ENCODE measurements at places on chromosomes 2 and 18.

DNA sequence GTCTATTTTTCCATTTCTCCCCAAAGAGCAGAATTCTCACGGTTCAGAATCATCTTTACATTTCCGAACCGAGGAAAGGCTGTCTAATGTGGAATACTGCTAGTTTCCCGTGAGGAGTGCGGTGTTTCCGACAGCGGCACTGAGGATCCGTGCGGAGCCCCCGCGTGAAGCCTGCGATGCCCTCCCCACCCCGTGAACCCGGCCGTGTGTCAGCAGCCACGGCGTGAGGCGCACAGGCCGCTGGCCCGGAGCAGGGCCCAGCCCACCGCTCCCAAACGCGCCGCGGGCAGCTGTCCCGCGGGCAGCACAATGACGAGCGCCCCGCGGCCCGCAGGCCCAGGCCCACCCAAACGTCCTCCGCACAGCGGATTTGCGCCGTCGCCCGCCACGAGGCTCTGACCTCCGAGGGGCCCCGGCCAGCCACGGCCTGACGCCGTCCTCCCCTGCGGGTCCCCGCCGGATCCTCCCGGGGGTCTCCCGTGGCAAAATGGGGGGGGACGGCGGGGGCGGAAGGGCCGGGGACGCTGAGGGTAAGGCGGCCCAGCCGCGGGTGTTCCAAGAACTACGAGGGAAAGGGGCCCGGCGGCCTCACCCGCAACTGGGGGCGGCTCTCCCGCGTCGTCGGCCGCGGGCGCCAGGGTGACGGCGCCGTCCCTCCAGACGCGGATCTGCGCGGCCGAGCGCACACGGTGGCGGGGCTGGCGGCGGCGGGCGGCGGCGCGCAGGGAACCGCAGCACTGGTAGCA lies 796 bp downstream of the SPIRE1 start:
- DNase-seq: no peak

DNA sequence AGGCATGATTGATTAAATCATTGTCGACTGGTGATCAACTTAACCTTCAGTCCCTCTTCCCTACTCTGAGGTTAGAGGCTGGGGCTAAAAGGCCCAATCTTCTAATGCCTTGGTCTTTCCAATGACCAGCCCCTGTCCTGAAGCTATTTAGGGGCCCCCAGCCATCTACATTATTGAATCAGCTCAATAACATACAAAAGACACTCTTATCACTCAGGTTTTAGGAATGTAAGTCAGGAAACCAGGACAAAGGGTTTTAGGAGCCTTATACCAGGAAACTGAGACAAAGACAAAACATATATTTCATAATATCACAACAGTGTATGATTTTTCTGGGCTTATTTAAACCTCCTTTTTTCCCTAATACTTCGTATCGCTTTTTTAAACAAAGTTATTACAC lies 198.6 kb downstream of the RNF152 start:
- no peak for DNase-seq

DNA sequence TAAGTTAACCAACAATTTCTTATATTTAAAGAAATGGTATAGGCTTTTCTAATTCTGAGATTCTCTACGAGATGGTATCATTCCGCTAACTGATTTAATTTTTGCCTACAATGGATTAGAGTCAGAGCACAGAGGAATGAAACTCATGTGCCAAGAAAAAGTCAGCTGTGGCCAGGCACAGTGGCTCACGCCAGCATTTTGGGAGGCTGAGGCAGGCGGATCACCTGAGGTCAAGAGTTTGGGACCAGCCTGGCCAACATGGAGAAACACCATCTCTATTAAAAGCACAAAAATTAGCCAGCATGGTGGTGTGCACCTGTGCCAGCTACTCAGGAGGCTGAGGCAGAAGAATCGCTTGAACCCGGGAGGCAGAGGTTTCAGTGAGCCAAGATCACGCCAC lies 17.0 kb upstream of the TTN start:
- no peak for DNase-seq

GRCh38 chr2:84989927-84990326 lies 19.0 kb downstream of the KCMF1 start:
- DNase-seq: no peak

- DNase-seq: no peak
These were observed 102.2 kb upstream of the KCTD1 start for GRCh38 chr18:26650310-26651268.

- no peak for DNase-seq
These were observed 59.0 kb downstream of the SEPTIN10 start for GRCh38 chr2:109554758-109555157.

- no peak for DNase-seq
These were observed 98.7 kb downstream of the TCF4 start for GRCh38 chr18:55489034-55489986.

DNA sequence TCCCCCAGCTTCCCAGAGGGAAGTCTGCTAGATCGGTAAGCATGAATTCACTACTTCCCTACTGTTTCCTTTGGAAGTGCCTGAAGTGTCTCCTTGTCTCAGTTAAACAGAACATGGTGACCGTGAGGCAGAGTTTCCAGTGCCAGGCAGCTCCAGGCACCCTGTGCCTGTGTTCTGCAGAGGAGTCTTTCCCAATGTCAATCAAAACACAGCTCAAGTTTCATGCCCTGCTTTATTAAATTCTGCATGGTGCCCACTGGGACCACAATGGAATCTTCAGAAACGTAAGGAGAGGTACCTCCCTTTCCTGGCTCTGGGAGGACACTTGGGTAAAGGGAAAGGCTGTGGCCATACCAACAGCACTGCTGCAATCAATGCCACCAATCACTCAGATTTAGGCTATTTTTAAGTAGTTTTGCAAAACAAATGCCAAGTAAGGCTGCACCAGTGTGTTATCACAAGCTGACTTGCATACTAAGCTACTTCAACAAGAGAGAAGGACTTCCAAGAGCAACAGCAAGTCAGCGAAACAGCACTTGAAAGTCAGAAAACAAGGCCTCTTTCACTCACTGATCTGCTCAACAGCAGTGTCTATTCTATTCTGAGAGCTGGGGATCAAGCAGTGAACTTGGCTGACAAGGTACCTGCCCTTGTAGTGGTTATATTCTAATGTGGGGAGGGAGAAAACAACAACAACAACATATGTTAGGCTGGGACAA lies 14.9 kb downstream of the LPIN2 start:
- DNase-seq: no peak

DNA sequence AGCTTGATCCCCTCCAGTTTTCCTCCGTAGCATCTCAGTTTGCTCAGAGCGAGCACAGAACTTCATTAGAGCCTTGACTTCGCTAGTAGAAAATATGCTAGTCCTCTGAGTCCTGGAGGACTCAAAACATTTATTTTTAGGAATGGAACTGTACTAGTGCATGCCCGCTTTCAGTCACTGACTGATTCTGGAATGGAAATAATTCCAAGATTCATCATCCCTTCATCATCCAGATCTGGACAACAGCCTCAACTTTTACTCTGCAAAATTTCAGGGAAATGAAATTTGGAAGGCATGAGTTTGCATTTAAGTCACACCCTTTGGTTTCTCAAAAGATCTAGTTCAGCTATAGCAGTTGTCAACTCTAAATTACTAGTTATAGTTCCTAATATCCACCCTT lies 304.6 kb downstream of the XIRP2 start:
- DNase-seq: no peak

- DNase-seq: no peak
These were observed 83.5 kb downstream of the NCKAP1 start for GRCh38 chr2:182954789-182955188.

DNA sequence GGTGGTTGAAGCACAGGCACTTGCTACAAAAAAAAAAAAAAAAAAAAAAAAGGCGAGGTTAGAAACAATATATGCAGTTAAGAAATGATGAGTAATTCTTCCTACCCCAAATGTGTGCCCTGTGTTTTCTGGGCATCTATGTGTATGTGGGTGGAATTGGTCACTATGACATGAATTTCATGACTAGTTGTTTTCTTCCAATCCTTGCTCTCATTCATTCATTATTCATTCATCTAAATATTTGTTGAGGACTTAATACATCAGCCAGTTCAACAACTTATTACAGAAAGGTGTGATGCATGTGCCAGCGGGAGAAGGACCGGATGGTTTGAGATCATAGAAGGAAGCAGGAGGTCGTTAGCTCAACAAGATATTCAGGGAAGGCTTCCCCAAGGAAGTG lies 8.3 kb upstream of the EGR4 start:
- DNase-seq: no peak

DNA sequence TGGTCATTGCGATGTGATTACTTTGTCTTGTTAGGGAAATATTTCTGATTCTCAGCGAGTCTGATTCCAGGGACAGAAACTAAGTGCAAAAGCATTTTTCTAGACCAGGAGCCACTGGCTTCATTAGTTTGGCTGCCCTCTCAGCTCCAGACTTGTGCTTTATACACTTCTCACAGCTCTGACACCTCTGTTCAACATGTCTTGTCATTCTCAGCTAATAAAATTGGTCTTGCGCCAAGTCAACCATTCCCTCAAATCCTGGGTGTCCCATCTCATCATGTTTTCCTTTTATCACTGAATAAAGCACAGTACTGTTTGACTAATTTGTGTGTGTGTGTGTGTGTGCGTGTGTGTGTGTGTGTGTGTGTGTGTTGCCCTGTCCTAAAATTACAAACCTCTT lies 215.5 kb upstream of the EPHA4 start:
- DNase-seq: no peak

- no peak for DNase-seq
These were observed 104.7 kb upstream of the STPG4 start for GRCh38 chr2:47259829-47260228.

GRCh38 chr2:211503856-211504255 lies 947.5 kb downstream of the CPS1 start:
- no peak for DNase-seq

- no peak for DNase-seq
These were observed 153.6 kb downstream of the COL4A4 start for GRCh38 chr2:227010433-227010832.

- DNase-seq: no peak
These were observed 6.7 kb upstream of the DLX2 start for GRCh38 chr2:172109256-172109987.

- DNase-seq: no peak
These were observed 202.0 kb downstream of the GLI2 start for GRCh38 chr2:120937686-120938044.
